Left colon (tissue), 2 donors: ENCODE measurements at places on chromosomes 2 and 18. TPM values are rescaled to one million over a fixed set of nuclear protein-coding genes. Genes with fewer than 3 reads are reported as not detected.

IGFBP2 gene
- total RNA-seq: 120 TPM

NETO1 gene
- not detected for total RNA-seq

MYO7B gene
- total RNA-seq: 262 TPM

DUSP11 gene
- 18.2 TPM for total RNA-seq

CTAGE1 gene
- total RNA-seq: not detected

NDUFB3 gene
- total RNA-seq: 152 TPM

SLC4A3 gene
- total RNA-seq: 1.2 TPM

PHLPP1 gene
- total RNA-seq: 21.4 TPM

POTEC gene
- total RNA-seq: not detected

PLGLB1 gene
- total RNA-seq: 1.9 TPM

SPEG gene
- 29.4 TPM for total RNA-seq

TMEM169 gene
- 0.22 TPM for total RNA-seq

CCDC68 gene
- 50.9 TPM for total RNA-seq

MAP2 gene
- total RNA-seq: 1.6 TPM

ASB18 gene
- not detected for total RNA-seq

GAREM1 gene
- total RNA-seq: 23.6 TPM

HOXD8 gene
- total RNA-seq: 6.2 TPM

ITPRIPL1 gene
- total RNA-seq: 0.58 TPM

WDSUB1 gene
- 8.6 TPM for total RNA-seq

ANKRD29 gene
- 2.5 TPM for total RNA-seq

CIAO1 gene
- total RNA-seq: 61.7 TPM

LRRTM4 gene
- 0.64 TPM for total RNA-seq

EPHA4 gene
- 16.5 TPM for total RNA-seq

RAB6C gene
- total RNA-seq: 0.15 TPM

CDH19 gene
- total RNA-seq: 2.5 TPM

CXXC1 gene
- total RNA-seq: 67.1 TPM

SNORC gene
- total RNA-seq: 35.0 TPM

UGT1A8 gene
- total RNA-seq: 25.1 TPM

OSR1 gene
- total RNA-seq: 4.1 TPM

CNGA3 gene
- total RNA-seq: 1.3 TPM

LOXHD1 gene
- total RNA-seq: not detected

LOXL3 gene
- total RNA-seq: 1.5 TPM

ACKR3 gene
- 8.5 TPM for total RNA-seq

ALK gene
- 0.25 TPM for total RNA-seq

TCF7L1 gene
- total RNA-seq: 2.0 TPM
